ENCODE measurements at places on chromosomes 5 and 9.

DNA sequence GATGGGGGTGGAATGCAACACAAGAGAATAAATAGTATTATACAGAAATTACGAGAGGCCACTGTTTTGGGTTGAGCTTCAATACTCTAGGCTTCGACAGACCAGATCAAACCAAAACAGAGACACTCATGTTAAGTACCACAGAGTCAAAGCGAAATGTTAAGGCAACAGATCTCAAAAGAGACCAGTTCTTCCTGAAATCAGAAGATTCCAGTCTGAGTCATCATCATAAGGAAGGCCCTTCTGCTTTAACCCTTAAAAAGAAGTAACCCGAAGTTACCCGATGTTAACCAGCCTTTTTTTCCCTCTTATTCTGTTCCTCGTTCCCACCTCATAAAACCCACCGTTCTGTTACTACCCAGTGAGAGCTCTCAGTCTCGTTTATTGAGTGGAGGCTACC, 75.9 kb downstream of the SFXN1 start:
- H3K4me3 ChIP-seq = no peak overlapping the region
- peak; percentile 3 for DNase-seq

- H3K36me3 ChIP-seq = no peaks in the 10 kb centered on the region
- H3K27me3 ChIP-seq = no peaks in the 10 kb centered on the region
- H3K27ac ChIP-seq = no peak overlapping the region
- no peak for DNase-seq
- H3K4me1 ChIP-seq = no peaks in the 10 kb centered on the region
These were observed 56.2 kb downstream of the GAS1 start for GRCh38 chr9:86891091-86891490.

- no peaks in the 10 kb centered on the region for H3K4me1 ChIP-seq
- no peaks in the 10 kb centered on the region for H3K27me3 ChIP-seq
- no peak overlapping the region for H3K27ac ChIP-seq
These were observed 21.2 kb upstream of the LOX start for GRCh38 chr5:122099060-122099790.

DNA sequence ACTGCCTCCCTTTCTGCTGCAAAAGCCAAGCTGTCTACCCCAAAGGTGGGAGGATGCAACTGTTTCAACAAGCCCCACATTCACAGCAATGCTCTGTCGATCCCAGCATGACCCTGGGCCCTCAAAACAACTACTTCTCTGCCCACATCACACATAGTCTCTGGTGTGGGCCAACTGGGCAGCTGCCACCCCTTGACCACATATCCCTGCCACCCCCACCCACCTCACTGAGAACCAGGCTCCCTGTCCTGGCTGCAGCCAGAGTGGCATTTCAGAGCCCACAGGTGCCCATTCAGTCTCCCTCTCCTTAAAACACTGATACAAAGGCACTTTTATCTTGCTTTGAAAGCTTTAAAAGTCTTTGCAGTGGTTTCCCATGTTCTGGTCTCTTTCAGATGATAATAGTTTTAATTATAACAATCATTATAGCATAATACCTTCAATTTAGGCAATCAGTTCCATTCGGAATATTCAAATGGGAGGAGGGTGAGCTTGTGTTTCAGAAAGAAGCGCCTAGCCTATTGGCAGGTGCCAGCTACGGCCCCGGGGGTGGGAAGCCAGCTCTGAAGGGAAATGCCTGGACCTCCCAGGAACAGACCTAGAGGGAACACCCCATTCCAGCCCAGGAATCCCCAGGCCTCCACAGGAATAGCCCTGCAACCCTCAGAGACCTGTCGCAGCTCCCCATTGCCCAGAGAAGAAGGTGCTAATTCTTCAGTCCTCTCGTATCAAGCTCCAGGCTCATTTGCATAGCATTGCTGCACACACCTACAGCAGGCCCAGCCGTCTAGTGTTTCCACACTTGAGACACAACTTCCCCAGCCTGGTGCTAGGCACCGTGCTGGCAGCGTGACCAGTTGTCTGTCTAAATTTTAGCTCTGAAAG, 90.8 kb downstream of the C5orf15 start:
- H3K36me3 ChIP-seq = no peaks in the 10 kb centered on the region
- no peaks in the 10 kb centered on the region for H3K27me3 ChIP-seq
- no peak overlapping the region for H3K4me3 ChIP-seq
- no peaks in the 10 kb centered on the region for H3K4me1 ChIP-seq
- H3K27ac ChIP-seq = no peak overlapping the region
- no peak for DNase-seq

DNA sequence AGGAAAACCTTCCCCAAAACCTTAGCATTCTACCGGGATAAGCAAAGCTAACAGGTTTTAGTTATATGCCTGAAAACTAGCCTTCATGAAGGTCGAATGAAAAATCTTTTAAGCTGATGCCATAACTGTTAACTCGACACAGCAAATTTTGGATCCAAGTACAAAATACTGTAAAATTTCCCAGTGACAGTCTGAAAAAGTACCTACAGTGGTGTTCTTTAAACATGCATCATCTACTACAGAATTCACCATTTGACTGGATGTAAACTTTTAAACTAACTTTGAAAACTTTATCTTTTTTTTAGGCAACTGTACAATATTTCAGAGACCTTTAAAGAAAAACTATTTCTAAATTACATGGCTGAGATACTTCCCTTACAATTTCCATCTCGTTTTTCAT, 791 bp downstream of the RAPGEF6 start:
- peak overlapping the region; percentile 99 for H3K27ac ChIP-seq
- no peaks in the 10 kb centered on the region for H3K27me3 ChIP-seq
- DNase-seq = no peak
- peaks cover 9% of the 10 kb centered on the region for H3K4me1 ChIP-seq
- H3K4me3 ChIP-seq = peak overlapping the region; percentile 95

GRCh38 chr5:36521838-36522745, 84.3 kb upstream of the SLC1A3 start:
- H3K4me3 ChIP-seq = no peak overlapping the region
- no peaks in the 10 kb centered on the region for H3K27me3 ChIP-seq
- H3K27ac ChIP-seq = no peak overlapping the region

- H3K27ac ChIP-seq = no peak overlapping the region
- DNase-seq = no peak
- H3K4me3 ChIP-seq = no peak overlapping the region
- H3K4me1 ChIP-seq = no peaks in the 10 kb centered on the region
These were observed 344.5 kb downstream of the PRR16 start for GRCh38 chr5:120808606-120809005.

- no peak overlapping the region for H3K27ac ChIP-seq
- peaks cover 7% of the 10 kb centered on the region for H3K4me1 ChIP-seq
- no peaks in the 10 kb centered on the region for H3K36me3 ChIP-seq
- H3K4me3 ChIP-seq = no peak overlapping the region
- H3K27me3 ChIP-seq = no peaks in the 10 kb centered on the region
- DNase-seq = no peak
These were observed 40.5 kb upstream of the LIFR start for GRCh38 chr5:38596981-38597380.

- DNase-seq = no peak
- no peaks in the 10 kb centered on the region for H3K4me1 ChIP-seq
- H3K4me3 ChIP-seq = no peak overlapping the region
- H3K27me3 ChIP-seq = no peaks in the 10 kb centered on the region
- no peak overlapping the region for H3K27ac ChIP-seq
- H3K36me3 ChIP-seq = no peaks in the 10 kb centered on the region
These were observed 1217.9 kb upstream of the ACO1 start for GRCh38 chr9:31166516-31166915.

- DNase-seq = no peak
- no peaks in the 10 kb centered on the region for H3K27me3 ChIP-seq
- H3K27ac ChIP-seq = no peak overlapping the region
- no peaks in the 10 kb centered on the region for H3K4me1 ChIP-seq
- no peaks in the 10 kb centered on the region for H3K36me3 ChIP-seq
- no peak overlapping the region for H3K4me3 ChIP-seq
These were observed 173.0 kb upstream of the DAPK1 start for GRCh38 chr9:87324613-87325194.

DNA sequence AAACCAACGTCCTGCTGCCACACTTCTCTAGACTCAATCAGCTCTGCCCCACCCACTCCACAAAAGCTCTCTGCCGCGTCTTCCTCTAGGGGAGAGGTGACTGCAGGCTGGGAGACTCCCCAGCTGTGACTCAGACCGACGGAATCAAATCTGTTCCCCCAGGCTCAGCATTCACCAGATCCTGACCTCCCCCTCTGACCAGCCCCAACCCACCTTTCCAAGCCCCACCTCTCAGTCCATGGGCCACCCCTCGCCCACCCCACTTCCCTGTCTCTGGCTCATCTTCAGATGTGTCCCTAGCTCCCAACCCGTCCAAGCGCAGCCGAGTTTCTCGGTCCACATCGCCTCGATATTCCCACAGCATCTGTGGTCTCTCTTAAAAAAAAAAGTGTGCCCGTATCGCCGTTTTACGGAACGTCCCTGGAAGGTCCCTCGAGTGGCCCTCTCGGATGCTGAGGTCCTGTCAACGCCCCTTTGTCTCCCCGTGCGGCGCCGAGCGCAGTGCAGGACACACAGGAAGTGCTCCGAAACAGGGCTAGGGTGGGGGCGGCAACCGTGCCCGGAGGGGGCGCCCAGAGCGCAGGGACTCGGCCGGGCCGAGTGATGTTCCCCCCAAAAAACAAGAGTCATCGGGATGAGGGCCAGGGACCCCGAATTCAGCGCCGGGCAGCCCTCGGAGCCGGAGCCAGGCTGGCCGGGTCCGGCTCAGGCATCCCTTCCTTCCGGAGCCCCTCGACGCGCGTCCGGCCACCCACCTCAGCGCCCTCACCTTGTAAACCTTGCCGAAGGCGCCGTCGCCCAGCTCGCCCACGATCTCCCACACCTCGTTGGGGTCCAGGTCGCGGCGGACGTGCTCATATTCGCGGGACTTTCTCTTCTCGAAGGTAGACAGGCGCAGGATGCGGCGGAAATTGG, 649 bp downstream of the STK10 start:
- H3K4me3 ChIP-seq = peak overlapping the region; percentile 61
- H3K36me3 ChIP-seq = no peaks in the 10 kb centered on the region
- peaks cover 8% of the 10 kb centered on the region for H3K4me1 ChIP-seq
- H3K27ac ChIP-seq = peak overlapping the region; percentile 88

GRCh38 chr5:163564321-163564938, 59.0 kb downstream of the MAT2B start:
- peaks cover 4% of the 10 kb centered on the region for H3K4me1 ChIP-seq
- H3K4me3 ChIP-seq = no peak overlapping the region

- DNase-seq = no peak
- no peaks in the 10 kb centered on the region for H3K27me3 ChIP-seq
- H3K27ac ChIP-seq = no peak overlapping the region
These were observed 282.6 kb upstream of the SMC2 start for GRCh38 chr9:103811462-103811861.

GRCh38 chr9:74499770-74500583, 2.8 kb downstream of the RORB start:
- H3K27me3 ChIP-seq = no peaks in the 10 kb centered on the region
- peak overlapping the region; percentile 63 for H3K4me3 ChIP-seq
- no peaks in the 10 kb centered on the region for H3K36me3 ChIP-seq
- no peak for DNase-seq
- H3K4me1 ChIP-seq = peaks cover 5% of the 10 kb centered on the region
- H3K27ac ChIP-seq = no peak overlapping the region

DNA sequence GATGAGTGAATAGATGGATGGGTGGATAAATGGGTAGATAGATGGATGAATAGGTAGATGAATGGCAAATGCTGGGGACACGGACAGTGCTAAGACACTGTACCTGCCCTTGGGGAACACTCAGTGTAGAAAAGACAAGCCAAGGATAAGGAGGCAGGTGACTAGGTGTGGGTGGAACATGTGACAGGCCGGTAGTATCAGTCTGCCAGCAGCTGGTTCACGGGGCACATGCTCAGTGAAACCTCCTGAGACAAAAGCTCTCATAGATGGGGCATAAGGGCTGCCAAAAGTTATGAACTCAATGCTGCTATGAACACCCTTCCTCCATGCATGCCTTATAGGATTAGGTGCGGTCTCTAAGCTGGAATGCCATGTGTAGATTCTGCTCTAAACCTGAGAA, 71.0 kb downstream of the C5orf15 start:
- no peak for DNase-seq
- H3K36me3 ChIP-seq = no peaks in the 10 kb centered on the region
- H3K27ac ChIP-seq = no peak overlapping the region
- H3K27me3 ChIP-seq = no peaks in the 10 kb centered on the region
- H3K4me1 ChIP-seq = no peaks in the 10 kb centered on the region
- no peak overlapping the region for H3K4me3 ChIP-seq

GRCh38 chr9:115364991-115365390, 247.0 kb upstream of the TNC start:
- no peaks in the 10 kb centered on the region for H3K36me3 ChIP-seq
- no peak overlapping the region for H3K4me3 ChIP-seq
- peaks cover 12% of the 10 kb centered on the region for H3K4me1 ChIP-seq
- no peak for DNase-seq

DNA sequence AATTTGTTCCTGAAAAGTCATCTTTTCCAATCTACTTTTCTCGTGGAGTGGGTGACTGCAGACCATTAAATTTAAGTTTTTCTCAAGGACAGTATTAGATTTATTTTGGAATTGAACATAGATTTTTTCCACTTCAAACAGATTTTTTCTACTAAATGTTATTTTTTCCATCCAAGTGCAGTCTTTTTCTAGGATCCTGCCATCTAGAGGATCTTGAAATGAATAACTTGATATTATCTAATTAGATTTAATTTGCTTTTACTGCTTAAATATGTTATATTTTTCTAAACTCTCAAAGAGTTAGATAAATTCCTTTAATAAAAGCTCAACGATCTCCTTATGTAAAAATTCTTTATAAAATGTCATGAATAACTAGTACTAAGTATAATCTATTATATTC, 136.9 kb upstream of the PRR16 start:
- H3K4me1 ChIP-seq = no peaks in the 10 kb centered on the region
- no peaks in the 10 kb centered on the region for H3K36me3 ChIP-seq
- H3K27me3 ChIP-seq = no peaks in the 10 kb centered on the region
- DNase-seq = no peak
- H3K27ac ChIP-seq = no peak overlapping the region
- no peak overlapping the region for H3K4me3 ChIP-seq

DNA sequence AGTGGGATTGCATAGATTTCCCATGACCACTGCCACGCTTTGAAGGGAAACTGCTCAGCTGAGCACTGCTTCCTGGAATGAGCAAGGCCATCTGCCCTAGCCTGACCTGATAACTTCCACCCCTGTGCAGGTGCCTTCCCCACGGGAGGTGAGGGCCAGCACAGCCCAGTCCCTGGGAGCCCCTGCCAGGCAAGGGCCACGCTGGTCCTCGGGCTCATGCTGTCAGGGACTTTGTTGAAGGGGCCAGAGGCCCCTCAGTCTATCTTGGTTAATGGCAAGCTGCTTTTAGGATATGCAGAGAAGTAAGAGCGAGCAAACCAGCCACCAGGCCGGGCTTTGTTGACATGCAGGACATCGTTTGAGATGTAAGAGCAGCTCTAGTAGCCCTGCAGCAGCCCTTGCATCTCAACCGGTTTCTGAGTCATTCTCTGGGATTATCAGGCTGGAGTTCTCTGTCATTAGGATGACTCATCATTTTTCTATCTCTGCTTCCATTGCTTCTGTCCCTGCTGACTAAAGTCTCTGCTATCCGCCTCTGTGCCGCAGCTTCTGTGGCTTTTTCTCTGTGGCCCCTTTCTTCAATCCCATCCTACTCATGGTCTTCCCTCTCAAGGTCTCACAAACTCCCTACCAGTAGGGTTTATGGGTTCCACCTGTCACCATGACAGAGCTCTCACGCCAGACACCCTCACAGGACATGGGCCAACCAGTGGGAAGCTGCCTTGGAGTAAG, 30.6 kb upstream of the IQGAP2 start:
- H3K36me3 ChIP-seq = no peaks in the 10 kb centered on the region
- H3K4me3 ChIP-seq = no peak overlapping the region
- no peak for DNase-seq
- H3K27ac ChIP-seq = no peak overlapping the region
